ENCODE measurements at places on chromosomes 12 and 14. TPM values are rescaled to one million over a fixed set of nuclear protein-coding genes. Genes with fewer than 3 reads are reported as not detected.
A peak's percentile ranks its signal among the peaks of the same experiment; 100 is the strongest.

LUM gene
- 363 TPM for total RNA-seq

DNA sequence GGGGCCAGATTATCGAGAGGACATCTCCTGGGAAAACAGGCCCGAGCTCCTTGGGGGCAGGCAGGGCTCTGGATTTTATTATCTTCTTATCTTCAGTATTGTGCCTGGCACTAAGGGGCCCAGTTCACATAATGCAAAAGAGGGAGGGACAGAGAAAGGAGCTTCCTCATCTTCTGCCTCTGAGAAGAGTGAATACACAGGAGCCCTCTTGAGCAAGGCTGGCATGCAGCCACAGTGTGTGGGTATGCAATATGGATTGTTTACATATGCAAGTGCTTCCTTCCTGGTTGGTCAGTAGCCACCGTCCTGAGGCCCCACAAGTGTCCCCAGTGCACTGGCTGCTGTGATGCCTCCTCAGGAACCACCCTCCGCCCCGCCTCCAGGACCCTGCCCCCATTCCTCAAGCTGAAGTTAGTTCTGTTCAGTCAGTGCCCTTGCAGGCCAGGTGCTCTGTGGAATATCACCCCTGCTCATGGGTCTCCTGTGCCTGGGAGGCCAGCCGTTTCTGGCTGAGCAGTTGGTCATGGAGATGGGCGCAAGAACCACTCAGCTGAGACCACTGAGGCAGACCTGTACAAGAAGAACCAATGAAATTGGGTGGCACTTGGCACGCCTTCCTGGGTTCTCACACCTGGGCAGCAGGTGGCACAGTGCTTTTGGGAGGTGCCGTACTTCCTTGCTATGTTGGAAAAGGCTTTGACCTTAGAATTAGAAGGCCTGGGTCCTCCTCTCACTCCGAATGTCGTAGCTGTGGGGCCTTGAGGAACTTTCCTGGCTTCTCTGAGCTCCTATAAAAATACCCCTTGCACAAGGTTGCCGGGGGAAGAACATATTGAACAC, 35.1 kb upstream of the ACTN1 start:
- H3K4me1 ChIP-seq, result peaks cover 8% of the 10 kb centered on the region
- no peak overlapping the region for H3K4me3 ChIP-seq
- no peak overlapping the region for H3K27ac ChIP-seq
- H3K36me3 ChIP-seq, result no peaks in the 10 kb centered on the region
- no peaks in the 10 kb centered on the region for H3K27me3 ChIP-seq

GRCh38 chr12:114680604-114681069, 3.3 kb downstream of the TBX3 start:
- peak overlapping the region; percentile 9 for H3K4me3 ChIP-seq
- H3K36me3 ChIP-seq, result no peaks in the 10 kb centered on the region
- H3K27ac ChIP-seq, result no peak overlapping the region
- peaks cover 20% of the 10 kb centered on the region for H3K4me1 ChIP-seq

BTBD6 gene
- 31.3 TPM for total RNA-seq

C12orf56 gene
- not detected for total RNA-seq

- no peak overlapping the region for H3K4me3 ChIP-seq
- H3K27me3 ChIP-seq, result no peaks in the 10 kb centered on the region
- H3K27ac ChIP-seq, result no peak overlapping the region
- peak; percentile 51 for DNase-seq
Measured at GRCh38 chr12:2589381-2589780, 205.4 kb upstream of the FKBP4 start.

DNA sequence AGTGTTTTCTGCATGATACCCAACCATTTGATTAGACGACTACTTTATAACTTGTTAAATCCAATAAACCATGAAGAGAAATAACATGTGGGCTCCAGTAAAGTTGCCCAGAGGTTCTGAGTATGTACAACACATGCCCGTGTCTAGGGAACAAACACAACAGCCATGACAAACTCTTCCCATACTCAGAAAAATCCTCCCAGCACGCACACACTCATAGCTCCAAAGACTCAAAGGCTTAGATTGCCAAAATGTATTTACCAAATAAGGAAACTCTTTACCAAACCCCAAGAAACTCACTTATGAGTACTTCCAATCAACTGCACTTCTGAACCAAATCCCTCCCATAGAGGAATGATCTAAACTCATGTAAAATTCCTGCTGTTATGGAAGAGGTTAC, 17.3 kb downstream of the SART3 start:
- H3K4me3 ChIP-seq, result no peak overlapping the region
- peaks cover 73% of the 10 kb centered on the region for H3K36me3 ChIP-seq

SLC5A8 gene
- not detected for total RNA-seq

DNA sequence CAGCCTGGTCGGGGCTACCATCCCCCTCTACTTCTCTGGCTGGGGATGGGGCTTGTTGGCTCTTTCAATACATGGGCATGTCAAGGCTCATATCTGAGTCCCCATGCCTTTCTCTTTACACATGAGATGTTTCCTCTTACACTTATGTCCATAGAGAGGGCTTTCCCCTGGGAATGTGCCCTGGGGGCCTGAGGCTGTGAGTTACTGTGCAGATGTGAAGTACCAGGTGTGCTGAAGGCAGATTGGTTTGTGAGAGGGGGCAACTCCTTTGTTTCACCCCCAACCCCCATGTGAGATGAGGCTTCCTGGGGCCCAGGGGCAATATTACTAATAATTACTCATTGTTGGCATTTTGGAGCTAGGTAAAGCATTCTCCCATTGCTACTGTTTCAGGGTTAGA, 32.8 kb downstream of the NRXN3 start:
- H3K27me3 ChIP-seq, result no peaks in the 10 kb centered on the region
- H3K4me3 ChIP-seq, result no peak overlapping the region
- no peaks in the 10 kb centered on the region for H3K36me3 ChIP-seq

GRCh38 chr12:67780580-67781084, 132.1 kb downstream of the DYRK2 start:
- DNase-seq, result no peak
- H3K4me3 ChIP-seq, result no peak overlapping the region
- no peak overlapping the region for H3K27ac ChIP-seq
- H3K4me1 ChIP-seq, result no peaks in the 10 kb centered on the region
- H3K36me3 ChIP-seq, result no peaks in the 10 kb centered on the region
- no peaks in the 10 kb centered on the region for H3K27me3 ChIP-seq
